CD4-positive, alpha-beta T cell treated with Interleukin-10 for 1 hour (primary cell): ENCODE measurements at places on chromosomes 5 and 9.

DNA sequence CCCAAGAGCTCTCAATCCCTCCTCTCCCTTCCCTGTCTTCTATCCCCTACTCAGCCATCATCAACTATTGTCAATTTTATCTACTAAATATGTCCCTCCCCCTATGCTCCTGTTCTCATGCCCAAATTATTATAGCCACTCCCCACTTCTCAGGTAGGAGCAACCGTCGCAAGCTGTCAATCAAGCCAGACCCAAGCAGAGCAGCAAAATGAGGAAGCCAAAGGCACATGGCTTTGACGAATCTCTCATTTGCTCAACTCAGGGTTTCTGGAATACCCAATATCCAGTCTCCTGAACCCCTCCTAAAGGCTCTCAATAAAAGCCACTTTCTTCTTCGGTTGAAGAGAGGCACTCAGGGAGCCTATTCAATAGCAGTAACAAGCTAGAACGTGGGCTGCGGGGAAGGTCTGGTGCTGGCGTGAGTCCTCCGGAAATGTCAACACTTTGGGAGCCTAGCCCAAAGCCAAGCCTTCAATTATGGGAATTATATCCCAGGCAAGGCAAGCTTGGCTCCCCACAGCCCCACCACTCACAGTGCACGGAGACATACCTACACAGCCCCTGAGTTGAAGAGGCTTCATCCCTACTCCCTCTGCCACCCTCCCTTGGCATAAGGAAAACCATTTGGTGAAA lies 47.7 kb downstream of the SIL1 start:
- no peak for DNase-seq

DNA sequence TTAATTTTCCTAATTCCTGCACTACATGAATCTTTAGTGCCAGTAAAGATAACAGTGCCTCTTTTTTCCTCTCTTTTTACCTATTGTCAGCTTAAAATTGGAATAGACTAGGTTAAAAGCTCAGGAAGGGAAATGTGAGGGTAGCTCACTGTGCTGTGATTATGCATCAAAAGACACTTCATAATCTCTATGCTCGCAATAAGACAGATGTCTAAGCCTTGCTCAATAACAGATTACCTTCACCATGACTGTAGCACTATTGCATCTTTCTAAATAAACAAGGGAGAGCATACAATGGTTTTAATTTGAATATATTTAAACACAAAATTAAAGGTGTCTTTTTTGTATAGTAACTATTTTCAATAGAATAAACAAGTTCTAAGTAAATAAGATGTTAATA lies 130.1 kb downstream of the FBN2 start:
- no peak for DNase-seq

GRCh38 chr5:74406844-74407243 lies 233.7 kb downstream of the ENC1 start:
- no peak for DNase-seq

DNA sequence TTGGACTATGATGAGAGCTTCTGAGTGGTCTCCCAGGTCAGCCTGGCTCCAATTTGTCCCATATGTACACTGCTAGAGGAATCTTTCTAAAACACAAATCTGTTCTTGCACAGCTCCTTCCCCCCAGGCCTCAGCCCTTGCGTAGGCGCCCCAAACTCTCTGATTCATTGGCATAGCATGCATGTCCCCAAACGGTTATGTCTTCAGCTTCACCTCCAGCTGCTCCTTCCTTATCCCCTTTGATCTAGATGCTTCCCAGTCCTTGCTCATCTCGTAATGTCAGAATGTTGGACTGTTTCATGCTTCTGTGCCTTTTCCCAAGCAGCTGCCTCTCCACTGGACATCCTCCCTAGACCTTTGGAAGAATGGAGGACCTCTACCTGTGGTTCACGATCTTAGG lies 60.1 kb upstream of the BASP1 start:
- no peak for DNase-seq

DNA sequence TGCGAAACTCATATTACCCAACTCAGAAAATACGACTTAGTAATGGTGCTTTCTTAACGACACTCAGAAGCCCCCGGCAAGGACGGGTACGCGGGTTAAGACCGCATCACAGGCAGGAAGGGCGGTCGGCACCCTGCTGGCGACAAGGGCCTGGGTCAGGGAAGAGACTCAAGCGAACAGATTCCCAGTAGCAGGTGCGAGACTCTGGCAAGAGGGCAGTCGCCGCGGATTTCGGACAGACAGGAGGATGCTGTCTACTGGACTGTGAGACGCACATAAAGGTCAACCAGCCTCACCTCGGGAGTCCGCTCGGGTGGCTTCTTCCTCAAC lies 398 bp downstream of the RAPGEF6 start:
- DNase-seq = peak; percentile 76
